ENCODE measurements at places on chromosomes 4 and X. TPM values are rescaled to one million over a fixed set of nuclear protein-coding genes. Genes with fewer than 3 reads are reported as not detected.

DNA sequence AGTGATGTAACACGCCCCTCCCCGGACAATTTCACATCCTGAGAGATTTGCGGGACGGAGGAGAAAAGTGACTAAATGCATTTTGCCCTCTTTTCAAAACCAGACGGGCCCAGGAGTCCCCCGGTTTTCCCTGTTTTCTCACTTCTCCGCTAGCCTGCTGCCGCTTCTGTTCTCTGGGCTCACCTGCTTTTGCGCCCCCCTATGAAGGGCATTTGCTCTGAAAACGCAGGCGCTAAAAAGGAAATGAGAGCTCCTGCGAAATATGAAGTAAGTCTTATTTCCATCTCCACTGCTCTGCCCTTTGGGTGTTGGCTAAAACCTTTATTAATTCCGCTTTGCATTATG lies 613 bp upstream of the TMEM47 start:
- no peak for DNase-seq

- peak; percentile 47 for DNase-seq
Observed at GRCh38 chr4:74503580-74503979, 58.6 kb downstream of the AREG start.

- no peak for DNase-seq
Observed at GRCh38 chr4:112823156-112823555, 186.2 kb downstream of the LARP7 start.

DNA sequence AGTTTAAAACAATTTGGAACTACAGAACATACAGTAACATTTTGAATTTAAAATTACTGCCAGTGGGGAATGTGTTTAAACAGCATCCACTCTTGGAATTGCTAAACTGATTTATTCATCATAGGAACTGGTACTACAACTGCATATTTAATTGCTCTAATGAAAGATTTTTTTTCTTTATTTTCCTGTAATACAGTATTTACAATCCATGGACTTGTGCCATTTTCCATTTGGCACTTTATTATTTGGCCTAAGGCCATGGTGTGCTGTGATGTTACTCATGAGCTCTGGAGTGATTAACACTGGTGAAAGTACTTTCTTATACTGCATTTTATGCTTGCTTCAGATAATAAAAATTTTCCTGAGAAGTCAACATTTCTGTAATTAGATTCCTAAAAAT lies 69.7 kb upstream of the NUDT6 start:
- DNase-seq, result peak; percentile 27

LUZP4 gene
- not detected for polyA plus RNA-seq

TAF7L gene
- polyA plus RNA-seq, result 0.27 TPM

DNA sequence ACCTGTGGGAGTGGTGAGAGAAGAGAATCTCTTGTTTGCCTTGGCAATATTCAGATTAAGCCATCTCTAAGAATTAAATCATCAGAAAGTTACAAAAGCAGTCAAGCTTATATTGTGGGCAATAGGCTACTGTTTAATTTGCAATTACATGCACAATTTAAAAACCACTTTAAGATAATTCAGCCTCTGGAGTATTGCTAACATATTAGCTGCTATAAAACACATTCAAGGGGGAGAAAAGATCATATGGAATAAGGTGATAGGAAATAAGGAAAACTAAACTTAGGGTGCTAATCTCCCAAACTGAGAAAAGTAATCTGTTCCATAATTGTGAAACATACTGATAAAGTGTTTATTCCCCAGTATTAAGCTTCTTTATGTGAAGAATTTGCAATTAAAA lies 103.9 kb downstream of the ARAP2 start:
- DNase-seq, result no peak

- DNase-seq, result peak; percentile 87
Observed at GRCh38 chrX:72121383-72121782, 10.3 kb downstream of the RTL5 start.

Data from fibroblast of lung (primary cell).